Anterior cingulate cortex (tissue), 58 donors: ENCODE measurements at places on chromosomes 12 and 14.

GRCh38 chr14:34000396-34000795 is 49.5 kb upstream of the EGLN3 start:
- DNase-seq: no peak

- no peak for DNase-seq
Observed at GRCh38 chr14:89406941-89407340, 10.1 kb downstream of the FOXN3 start.

- no peak for DNase-seq
Observed at GRCh38 chr14:77923131-77923936, 123.4 kb downstream of the ADCK1 start.

GRCh38 chr14:51636109-51636508 is 15.6 kb upstream of the FRMD6 start:
- no peak for DNase-seq

DNA sequence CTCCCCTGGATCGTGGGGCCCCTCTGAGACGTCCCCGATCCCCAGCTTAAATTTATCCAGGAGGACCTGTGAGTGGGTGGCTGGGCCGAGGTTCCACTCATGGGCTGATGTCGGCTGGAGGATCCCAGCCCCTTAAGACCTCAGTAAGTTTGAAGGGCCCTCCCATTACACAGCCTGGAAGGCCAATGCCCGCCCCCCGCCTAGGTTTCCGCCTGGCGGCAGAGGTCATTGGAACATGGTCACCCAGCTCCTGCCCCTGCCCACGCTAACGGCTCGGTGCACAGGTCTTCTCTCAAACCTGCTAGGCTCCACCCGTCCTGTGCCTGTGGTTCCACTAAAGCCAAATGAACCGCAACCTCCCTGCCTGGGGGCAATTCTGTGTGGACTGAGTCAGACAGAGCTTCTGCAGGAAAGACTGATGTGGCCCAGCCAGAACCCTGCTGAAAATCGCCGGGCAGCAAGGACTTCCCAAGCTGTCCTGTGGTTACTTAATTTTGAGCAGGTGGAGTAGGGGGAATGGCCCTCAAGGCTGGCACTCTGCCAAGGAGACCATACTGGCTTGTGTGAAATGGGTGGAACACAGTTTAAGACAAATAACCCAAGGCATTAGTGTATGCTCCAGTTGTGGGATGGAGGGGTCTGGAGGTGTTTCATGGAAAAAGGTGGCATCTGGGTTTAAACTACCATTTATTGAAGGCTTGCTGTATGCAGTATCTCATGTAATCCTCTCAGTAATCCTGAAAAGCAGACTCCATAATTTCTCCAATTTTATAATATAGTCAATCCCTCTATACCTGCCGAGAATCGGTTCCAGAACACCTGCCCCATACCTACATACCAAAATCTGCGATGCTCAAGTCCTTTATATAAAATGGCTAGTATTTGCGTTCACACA is 903 bp upstream of the NT5DC3 start:
- DNase-seq: no peak

DNA sequence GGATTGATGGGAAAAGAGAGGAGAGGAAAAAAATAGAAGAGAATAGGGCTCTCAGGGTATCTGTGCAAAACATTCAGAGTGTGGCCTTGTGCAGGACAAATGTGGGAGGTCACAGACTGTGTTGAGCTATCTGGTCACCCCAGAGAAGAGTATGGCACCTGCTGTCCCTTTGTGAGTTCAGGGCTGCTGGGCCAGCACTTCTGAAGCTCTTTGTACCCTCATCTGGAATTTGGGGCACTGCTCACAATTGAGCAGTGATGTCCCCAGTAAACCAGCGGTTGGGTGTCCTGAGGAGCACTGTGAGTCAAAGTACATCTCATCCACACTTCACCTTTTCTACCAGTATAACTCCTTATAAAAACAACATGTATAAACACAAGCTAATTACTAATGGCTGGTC is 2.6 kb upstream of the KRT81 start:
- no peak for DNase-seq

DNA sequence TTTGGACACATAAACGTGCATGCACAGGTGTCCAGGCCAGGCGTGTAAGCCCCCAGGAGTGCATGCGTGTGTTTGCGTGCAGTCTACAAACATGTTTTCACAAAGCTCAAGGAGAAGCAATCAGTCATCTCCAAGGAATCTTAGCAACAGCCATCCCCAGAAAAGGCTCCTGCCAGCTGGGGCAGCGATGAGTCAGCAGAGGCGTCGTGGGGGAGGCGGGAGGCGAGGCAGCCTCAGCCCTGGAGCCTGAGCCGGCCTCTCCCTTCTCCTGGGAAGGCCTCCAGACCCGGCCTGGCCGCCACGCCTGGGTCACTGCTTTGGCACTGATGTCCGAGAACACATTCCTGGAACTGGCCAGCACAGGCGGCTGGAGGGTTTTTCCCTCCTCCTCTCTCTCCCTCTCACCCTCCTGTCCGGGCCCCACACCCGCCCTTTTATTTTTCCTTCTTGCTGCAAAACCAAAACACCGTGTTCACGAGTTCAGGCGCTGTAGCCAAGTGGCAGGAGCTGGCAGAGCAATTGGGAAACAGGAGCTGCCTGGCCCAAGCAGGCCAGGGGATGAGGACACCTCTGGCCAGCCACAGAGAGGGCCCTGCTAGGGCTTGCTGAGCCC is 92.7 kb downstream of the LRRC74A start:
- DNase-seq: peak; percentile 66

- DNase-seq: no peak
Observed at GRCh38 chr12:104522985-104523722, 66.4 kb downstream of the CHST11 start.

- DNase-seq: no peak
Observed at GRCh38 chr12:873954-874353, 75.5 kb downstream of the RAD52 start.

DNA sequence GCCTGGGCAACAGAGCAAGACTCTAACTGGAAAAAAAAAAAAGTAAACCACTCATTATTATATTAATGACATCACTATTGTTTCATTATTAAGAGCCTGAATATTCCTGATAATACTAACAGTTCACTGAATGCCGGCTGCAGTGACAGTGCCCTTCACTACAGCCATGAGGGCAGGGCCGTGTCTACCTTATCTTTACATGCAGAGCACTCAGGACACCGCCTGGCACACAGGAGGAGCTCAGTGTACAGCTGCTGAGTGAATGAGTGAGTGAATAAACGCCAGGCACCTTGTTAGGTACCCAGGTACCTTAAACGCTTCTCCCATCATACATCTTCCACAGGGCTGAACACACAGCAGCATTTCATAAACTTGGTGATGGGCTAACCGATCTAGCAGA is 23.2 kb downstream of the ZFYVE1 start:
- DNase-seq: no peak

DNA sequence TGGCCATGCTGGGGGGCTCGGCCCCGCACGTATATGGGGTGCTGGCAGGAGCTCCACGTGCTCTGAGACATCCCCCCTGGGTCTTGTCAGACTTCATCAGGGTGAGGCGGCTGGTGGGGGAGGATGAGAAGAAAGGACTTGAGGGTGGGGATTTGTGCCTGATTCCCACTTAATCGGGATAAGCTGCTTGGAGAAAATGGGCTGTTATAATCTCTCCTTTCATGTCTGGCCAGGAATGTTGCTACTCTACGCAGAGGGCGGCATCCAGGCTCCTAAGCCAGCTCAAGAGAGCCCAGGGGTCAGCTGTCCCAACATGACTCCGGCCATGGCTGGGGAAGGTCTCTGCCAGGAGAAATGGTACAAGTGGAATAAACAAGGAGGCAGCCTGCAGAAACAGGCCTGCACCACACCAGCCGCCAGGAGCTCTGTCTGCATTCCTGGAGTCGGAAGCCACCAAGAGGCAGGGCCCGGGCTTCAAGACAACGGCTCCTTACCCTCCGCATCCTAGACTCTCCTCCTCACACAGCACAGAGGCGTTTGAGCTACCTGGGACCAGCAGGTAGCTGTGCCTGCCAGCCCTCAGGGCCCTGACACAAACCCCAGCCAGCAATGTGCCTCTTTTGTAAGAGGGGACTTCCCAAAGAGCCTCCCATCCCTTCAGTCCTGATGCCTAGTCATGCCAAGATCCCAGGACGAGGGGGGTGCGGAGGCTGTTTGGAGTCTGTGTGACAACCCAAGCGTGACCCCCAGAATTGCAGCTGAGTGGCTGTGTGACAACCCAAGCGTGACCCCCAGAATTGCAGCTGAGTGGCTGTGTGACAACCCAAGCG is 195.8 kb upstream of the DIO3 start:
- no peak for DNase-seq

DNA sequence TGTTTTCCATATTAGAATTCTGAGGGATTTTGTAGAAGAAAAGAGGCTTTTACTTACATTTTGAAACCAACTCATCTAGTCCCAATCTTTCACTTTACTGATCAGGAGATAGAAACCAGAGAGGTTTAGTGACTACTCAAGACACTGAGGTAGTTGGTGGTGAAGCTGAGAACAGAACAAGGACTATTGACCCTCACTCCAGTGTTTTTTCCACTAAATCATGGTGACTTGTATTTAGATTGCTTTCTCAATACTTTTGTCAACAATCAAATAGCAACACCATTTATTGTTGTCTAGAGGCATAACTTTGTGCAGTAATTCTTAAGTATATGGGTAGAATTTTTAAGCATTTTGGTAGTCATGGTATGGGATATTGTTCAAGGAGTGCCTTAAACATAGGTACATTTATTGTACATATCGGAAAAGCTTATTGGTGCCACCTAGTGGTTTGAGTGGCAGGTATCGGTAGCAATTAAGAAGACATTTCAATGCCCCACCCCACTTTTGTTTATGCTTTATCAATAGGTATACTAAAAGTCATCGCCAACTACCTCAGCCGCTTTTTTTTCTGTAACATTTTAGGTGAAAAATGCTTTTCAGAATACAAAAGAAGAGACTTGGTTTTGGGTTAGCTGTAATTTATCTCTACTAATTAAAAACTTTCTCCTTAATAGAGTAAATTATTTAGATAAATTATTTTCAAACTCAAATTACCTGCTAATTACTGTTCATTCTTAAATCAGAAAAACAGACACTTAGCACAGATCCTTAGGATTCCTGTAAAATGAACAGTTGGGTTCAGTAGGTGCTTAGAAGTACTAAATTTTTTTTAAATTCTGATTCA is 47.3 kb upstream of the PAWR start:
- no peak for DNase-seq

GRCh38 chr12:102120886-102121285 is 903 bp downstream of the PARPBP start:
- no peak for DNase-seq

DNA sequence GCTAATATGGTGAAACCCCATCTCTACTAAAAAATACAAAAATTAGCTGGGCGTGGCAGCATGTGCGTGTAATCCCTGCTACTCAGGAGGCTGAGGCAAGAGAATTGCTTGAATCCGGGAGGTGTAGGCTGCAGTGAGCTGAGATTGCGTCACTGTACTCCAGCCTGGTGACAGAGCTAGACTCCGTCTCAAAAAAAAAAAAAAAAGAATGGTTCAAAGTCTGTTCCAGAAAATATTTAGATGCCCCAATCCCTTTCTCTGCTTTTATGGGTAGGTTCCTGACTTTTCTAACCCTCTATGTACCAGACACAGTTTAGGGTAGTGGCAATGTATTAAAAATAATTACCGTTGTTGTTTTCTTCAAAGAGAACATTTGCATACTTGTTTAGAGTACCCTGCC is 161.4 kb downstream of the STXBP6 start:
- no peak for DNase-seq

DNA sequence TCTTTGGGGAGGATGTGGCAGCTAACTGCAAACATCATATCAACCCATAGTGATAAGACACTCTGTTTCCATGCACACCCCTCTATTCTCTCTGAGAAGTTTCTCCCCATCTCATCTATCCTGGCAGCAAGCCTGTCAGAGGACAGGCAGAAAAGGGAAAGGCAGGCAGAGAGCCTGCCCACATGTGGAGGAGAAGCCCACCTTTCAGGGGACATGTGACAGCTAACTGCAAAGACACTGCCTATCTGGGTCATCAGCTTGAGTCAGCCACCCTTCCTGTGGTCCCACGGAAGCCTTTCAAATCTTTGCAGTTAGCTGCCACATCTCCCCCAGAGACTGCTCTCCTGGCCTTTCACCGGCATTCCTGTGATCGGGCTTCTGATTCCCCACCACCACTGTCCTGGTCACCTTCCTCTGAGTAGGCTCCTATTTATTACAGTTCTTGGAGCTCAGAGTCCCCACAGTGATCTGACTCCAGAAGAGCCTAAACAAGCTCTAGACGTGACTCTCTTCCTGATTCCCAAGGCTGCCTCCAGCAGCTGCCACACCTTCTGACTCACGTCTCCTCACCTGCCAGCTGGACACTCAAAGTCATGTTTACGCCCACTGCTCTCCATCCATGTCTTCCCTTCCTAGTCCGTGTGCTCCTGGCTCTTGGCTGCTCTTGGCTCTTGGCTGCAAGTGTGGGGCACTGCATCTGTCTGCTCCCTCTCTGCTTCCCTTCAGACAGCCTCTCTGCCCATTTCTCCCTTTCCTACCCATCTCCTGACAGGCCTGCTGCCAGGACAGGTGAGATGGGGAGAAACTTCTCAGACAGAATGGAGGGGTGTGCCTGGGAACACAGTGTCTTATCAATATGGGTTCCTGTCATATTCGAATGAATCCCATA is 7.5 kb upstream of the KRT1 start:
- no peak for DNase-seq

DNA sequence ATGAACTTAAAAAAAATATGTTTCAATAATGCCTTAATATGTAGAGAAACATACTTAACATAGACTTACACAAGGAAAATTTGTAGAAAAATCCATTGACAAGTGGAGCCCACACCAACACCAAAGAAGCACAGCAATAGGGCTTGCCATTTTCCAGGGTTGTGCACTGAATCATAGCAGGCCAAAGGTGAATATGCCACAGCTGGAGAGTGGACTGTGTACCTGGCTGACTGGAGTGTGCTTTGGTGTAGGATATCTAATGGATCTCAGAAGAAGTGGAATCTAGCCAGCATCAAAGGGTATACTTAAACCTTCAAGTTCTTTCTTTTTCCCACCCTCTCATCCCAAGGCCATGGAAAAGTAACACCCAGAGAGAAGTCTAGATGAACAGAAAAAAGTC is 4.8 kb downstream of the RPL10L start:
- DNase-seq: no peak

DNA sequence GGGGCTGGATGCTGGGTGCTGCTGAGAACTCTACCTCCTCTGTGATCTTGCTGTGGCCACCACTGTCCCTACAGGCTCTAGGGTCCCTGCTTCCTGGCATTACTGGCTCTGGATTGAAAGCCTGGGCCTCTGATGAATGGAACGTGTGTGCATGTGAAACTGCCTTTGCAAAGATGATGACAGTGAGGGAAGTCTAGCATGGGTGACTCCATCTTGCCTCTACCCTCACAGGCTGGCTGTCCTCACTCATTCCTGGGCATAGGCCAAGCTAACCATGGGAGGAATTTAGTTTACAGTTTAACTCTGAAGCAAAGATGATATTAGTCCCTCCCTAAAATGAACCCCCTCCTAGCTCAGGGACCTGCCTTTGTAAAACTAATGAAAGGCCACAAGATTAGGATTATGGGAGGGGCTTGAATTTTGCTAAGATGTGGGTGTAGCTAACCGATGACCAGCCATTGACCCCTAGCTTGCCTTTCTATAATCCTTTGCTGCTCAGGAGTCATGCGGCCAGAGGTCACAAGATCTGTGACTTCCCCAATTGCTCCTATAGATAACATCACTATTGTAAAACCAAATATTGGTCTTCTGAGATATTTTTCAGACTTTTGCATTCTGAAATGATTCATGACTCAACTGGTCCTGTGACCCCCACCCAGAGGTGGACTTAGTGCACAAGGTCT is 2.2 kb upstream of the C1S start:
- DNase-seq: no peak
